ENCODE measurements at places on chromosomes 5 and 9.

DNA sequence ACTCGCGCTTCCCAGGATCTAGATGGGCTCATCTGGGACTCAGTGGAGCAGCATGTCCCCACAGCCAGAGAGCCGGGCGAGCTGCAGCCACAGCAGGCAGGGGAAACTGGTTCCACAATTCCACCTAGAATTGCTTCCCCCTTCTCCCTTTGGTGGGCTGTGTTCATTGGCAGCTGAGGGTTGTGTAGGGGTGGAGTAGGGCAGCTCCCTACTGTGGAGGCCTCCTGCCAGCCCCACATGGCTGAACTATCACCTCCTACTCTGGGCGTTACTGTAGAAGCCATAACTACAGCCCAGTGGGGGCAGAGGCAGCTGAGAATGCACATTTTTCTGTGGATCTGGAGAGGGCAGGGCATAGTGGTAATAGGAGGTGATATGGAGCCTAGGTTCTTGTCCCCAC lies 44.8 kb downstream of the PPARGC1B start:
- DNase-seq, result no peak

- no peak for DNase-seq
Measured at GRCh38 chr5:125049721-125050702, 303.6 kb upstream of the ZNF608 start.

DNA sequence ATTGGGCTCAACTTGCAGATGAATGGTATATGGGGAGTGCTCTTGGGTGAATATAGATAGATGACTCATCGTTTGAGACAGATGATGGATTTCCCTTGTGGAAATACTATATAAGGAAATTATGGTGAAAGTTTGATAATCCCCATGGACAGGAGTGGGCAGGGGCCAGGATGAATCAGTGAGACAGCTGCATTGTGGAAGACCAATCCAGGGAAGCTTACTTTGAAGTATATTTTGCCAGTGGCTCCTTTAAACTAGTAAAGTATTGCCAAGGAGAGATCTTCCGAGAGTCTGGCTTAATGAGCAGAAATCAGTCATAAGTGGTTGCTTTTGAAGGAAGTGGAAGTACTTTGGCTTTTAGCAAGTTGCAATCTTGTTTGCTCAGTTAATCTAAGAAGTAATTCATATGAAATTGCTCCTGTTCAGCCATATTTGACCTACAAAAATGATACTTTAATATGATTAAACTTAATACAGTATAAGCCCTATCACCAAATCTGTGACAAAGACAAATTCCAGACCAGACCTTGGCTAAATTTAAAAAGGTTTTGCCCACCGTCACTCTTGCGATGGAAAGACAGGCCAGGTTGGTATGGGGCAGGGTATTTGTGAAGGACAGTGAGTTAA lies 9.3 kb upstream of the TNC start:
- DNase-seq, result no peak

GRCh38 chr9:105485131-105485530 lies 37.3 kb downstream of the FSD1L start:
- DNase-seq, result no peak

DNA sequence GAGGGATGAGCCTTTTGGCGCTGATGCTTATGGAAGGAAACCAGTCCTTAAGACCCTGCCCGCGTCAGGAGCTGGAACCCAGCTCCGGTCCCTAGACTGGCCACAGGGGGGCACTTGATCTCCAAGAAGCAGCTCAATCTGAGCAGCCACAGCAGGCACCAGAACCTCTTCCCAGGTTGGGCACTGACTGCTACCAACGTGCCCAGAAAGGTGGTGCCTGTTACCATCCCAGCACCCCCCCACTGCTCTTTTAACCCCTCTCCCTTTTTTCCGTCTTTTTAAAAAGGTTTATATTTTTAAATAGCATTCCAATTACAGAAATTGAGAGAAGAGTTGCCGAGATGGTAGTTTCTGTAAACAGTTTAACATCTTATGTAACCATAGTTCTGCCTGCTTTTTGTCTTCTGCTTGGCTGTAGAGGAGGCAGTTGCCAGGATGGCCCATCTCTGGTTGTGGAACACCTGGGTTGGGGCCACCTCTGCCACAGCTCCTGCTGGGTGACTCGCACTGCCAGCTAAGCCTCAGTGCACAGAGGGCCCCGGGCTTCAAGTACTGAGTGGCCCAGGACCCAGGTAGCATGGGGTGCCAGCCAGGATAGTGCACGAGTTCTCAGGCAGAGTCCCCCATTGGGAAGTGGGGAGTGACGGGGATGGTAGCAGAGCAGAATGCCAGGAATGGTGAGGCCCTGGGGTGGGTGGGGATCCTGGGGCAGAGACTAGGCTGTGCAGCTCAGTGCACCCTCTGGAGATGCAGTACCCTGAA lies 62.8 kb downstream of the PFDN1 start:
- DNase-seq, result no peak

Data from NCI-H2171 treated with DMSO at 0.1 percent for 48 hours (cell line).